ENCODE measurements at places on chromosomes 11 and 22.

DNA sequence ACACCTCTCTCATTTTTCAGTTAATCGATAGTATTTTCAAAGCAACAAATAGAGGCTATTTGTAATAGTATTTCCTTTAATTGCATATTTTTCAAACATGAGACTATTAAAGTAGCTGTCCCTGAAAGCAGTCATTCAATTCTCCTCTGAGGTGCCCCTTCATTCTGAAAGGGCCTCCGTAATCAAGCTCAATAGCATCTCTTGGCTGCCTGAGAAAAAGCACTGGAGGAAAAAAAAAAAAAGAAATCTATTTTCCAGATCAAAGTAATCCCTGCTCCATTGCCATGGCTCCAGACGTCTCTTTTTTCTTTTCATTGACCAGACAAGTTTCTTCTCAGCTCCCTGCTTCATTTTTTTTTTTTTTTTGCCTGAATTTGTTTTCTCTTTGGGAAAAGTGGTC lies 154.5 kb upstream of the BLID start:
- DNase-seq = no peak
- peaks cover 2% of the 10 kb centered on the region for H3K4me1 ChIP-seq
- H3K4me3 ChIP-seq = no peak overlapping the region
- H3K27ac ChIP-seq = no peak overlapping the region
- no peaks in the 10 kb centered on the region for H3K36me3 ChIP-seq
- no peaks in the 10 kb centered on the region for H3K27me3 ChIP-seq

GRCh38 chr11:27313157-27313821 lies 49.7 kb downstream of the CCDC34 start:
- H3K27ac ChIP-seq = no peak overlapping the region
- H3K27me3 ChIP-seq = no peaks in the 10 kb centered on the region
- no peak for DNase-seq
- no peak overlapping the region for H3K4me3 ChIP-seq
- H3K4me1 ChIP-seq = no peaks in the 10 kb centered on the region
- no peaks in the 10 kb centered on the region for H3K36me3 ChIP-seq

DNA sequence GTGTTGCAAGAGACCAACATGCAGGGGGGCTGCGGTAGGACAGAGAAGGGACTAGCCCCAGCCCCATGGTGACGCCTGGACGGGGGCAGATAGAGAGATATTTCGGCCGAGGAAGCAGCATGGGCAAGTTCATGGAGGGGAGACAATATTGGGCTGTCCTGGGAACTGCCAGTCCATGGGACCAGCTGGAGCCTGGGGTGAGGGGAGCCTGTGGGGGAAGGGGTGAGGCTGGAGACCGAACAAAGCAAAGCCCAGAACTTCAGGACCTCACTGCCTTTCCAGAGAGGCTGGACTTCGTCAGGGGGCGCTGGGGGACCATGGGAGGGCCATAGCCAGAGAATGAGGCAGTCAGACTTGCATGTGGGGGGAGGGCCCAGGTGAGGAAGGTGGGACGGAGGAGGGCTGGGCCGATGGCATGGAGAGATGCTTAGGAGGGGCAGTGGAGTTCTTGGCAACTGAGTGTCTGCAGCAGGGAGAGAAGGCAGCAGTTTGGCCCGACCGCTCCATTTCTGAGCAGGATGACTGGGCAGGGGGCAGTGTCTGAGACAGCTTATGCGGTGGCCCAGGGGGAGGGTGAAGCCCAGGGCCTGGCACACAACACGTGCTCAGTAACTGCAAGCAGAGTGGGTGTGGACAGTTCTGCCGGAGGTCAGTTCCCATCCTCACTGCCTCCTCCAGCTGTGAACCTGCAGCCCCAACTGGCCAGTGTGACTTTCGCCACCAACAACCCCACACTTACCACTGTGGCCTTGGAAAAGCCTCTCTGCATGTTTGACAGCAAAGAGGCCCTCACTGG lies 712 bp downstream of the UPK3A start:
- no peaks in the 10 kb centered on the region for H3K27me3 ChIP-seq
- H3K27ac ChIP-seq = no peak overlapping the region
- H3K4me3 ChIP-seq = no peak overlapping the region
- H3K4me1 ChIP-seq = peaks cover 2% of the 10 kb centered on the region

GRCh38 chr11:3894128-3894731 lies 38.8 kb downstream of the STIM1 start:
- no peaks in the 10 kb centered on the region for H3K36me3 ChIP-seq
- no peaks in the 10 kb centered on the region for H3K27me3 ChIP-seq
- no peak for DNase-seq
- no peak overlapping the region for H3K27ac ChIP-seq

GRCh38 chr22:24871611-24872205 lies 65.7 kb downstream of the SGSM1 start:
- no peak for DNase-seq
- H3K36me3 ChIP-seq = no peaks in the 10 kb centered on the region
- H3K27ac ChIP-seq = no peak overlapping the region
- no peaks in the 10 kb centered on the region for H3K27me3 ChIP-seq
- no peak overlapping the region for H3K4me3 ChIP-seq
- no peaks in the 10 kb centered on the region for H3K4me1 ChIP-seq

- H3K27ac ChIP-seq = no peak overlapping the region
- no peaks in the 10 kb centered on the region for H3K27me3 ChIP-seq
- no peaks in the 10 kb centered on the region for H3K36me3 ChIP-seq
Observed at GRCh38 chr11:71114124-71114851, 138.1 kb downstream of the SHANK2 start.

- no peak overlapping the region for H3K27ac ChIP-seq
- H3K4me1 ChIP-seq = peaks cover 4% of the 10 kb centered on the region
- no peak for DNase-seq
- no peaks in the 10 kb centered on the region for H3K27me3 ChIP-seq
- no peaks in the 10 kb centered on the region for H3K36me3 ChIP-seq
Observed at GRCh38 chr11:123245567-123245966, 50.5 kb upstream of the CLMP start.

DNA sequence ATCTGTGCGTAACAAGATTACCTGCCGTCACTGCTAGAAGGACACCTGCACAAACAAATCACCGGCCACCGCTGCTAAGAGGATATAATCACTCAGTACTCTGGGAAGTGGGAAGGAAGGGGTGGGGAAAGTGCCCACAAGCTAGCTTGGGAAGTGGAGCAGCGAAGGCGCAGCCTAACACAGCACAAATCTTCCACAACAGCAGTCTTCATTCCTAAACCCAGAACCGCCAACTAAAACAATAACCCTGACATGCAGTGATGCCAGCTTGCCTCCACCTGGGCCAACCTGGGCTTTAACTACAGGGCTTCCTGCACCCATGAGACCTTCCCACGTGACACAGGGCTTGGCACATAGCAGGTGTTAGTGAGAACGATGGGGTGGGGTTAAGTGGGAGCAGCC lies 5.1 kb downstream of the DGCR2 start:
- H3K27ac ChIP-seq = no peak overlapping the region
- no peaks in the 10 kb centered on the region for H3K27me3 ChIP-seq
- no peaks in the 10 kb centered on the region for H3K36me3 ChIP-seq

DNA sequence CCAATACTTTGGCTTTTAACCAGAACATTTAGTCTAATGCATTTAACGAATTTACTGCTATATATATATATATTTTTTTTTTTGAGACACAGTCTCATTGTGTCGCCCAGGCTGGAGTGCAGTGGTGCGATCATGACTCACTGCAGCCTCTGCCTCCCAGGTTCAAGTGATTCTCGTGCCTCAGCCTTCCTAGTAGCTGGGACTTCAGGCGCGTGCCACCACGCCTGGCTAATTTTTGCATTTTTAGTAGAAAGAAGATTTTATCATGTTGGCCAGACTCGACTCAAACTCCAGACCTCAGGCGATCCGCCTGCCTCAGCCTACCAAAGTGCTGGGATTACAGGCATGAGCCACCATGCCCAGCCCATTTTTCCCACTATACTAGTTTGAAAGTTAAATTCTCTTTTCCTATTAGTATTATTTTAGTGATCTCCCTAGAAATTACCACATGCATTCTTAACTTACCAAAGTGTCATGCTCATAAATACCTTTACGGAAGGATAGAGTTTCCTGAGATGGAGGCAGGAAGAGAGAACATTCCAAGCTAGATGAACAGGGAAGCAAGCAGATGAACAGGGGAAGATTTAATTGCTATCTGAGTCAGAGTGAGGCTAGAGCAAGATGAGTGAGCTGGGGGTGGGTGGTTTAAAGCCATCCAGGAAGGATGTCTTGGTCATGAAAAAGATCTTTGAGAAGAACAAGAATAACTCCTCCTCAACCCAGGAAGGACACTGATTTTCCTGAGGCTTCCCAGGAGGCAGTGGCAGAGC lies 4.4 kb upstream of the PGAP2 start:
- no peaks in the 10 kb centered on the region for H3K27me3 ChIP-seq
- H3K27ac ChIP-seq = no peak overlapping the region
- no peak overlapping the region for H3K4me3 ChIP-seq
- H3K36me3 ChIP-seq = no peaks in the 10 kb centered on the region
- no peaks in the 10 kb centered on the region for H3K4me1 ChIP-seq

DNA sequence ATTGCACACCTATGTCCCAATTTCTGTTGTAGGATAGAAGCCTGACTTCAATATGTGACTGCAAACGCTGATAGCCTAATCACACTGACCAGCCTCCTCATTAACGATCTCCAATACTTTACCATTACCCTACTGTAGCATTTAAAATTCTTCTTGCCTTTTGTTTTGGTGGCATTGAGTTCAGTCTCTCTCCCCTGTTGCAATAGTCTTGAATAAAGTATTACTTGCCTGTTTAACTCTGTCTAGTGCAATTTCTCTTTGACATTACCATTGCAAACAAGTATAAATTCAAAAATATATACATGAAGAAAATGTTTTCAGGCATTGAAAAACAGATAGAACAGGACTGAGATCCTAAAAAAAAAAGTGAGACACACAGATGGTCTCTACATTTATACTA lies 649.1 kb upstream of the B3GAT1 start:
- no peak overlapping the region for H3K4me3 ChIP-seq
- H3K27me3 ChIP-seq = no peaks in the 10 kb centered on the region
- no peak for DNase-seq
- H3K4me1 ChIP-seq = no peaks in the 10 kb centered on the region
- H3K36me3 ChIP-seq = peaks cover 2% of the 10 kb centered on the region

GRCh38 chr11:72984453-72985077 lies 157.6 kb downstream of the FCHSD2 start:
- H3K27me3 ChIP-seq = no peaks in the 10 kb centered on the region
- DNase-seq = peak; percentile 4
- H3K4me1 ChIP-seq = no peaks in the 10 kb centered on the region
- H3K4me3 ChIP-seq = no peak overlapping the region

DNA sequence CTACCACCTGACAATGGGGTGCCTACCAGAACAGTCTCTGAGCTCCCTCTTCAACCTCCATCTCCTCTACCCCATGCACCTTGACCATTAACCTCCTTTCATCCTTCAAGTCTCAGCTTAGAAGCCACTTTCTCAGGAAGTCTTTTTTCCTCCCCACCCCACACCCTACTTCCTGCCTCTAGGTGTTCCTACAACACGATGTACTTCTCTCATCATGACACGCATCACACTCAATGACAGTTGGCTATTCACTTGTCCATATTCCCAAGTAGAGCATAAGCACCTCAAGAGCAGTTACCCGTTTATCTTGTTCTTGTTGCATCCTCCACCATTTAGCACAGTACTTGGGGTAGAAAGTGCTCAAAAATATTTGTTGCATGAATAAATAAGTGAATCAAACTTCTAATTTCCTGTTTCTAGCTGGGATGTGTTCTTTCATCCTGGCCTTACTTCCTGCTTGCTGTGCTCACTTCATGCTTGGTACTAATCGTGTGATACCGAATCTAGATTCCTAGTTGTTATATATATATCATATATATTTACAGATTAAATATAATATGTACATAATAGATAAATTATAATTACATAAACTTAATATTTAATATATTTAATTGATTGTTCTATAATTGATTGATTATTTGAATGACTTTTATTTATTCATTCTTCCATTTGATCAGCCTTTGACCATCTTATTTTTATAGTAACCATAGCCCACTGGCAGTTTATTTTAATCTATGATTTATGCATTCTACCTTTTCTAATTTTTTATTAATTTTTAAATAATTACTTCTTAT lies 177.5 kb upstream of the TMEM45B start:
- no peak overlapping the region for H3K27ac ChIP-seq
- no peaks in the 10 kb centered on the region for H3K27me3 ChIP-seq
- no peaks in the 10 kb centered on the region for H3K36me3 ChIP-seq
- H3K4me1 ChIP-seq = no peaks in the 10 kb centered on the region

GRCh38 chr22:17866621-17867020 lies 92.4 kb upstream of the BID start:
- no peaks in the 10 kb centered on the region for H3K27me3 ChIP-seq
- H3K4me1 ChIP-seq = no peaks in the 10 kb centered on the region
- H3K36me3 ChIP-seq = peaks cover 9% of the 10 kb centered on the region
- no peak for DNase-seq
- H3K27ac ChIP-seq = no peak overlapping the region

DNA sequence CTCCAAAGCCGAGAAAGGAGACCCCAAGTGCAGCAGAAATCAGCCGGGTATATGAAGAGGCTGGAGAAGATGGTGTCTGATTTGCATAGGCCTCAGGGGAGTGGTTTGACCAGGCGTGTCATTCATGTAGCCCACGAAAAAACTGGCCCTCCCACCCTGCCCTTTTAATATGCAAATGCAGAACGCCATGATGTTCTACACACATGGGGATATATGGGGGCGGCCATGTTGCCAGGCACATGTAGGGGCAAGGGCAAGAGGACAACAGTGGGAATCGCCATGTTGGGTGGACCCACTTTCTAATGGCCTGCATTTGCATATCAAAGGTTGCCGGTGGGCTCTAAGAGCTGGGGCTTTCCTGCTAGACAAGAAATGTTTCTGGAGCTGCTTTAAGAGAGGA lies 86.4 kb downstream of the ISX start:
- H3K27ac ChIP-seq = no peak overlapping the region
- H3K4me1 ChIP-seq = peaks cover 2% of the 10 kb centered on the region
- DNase-seq = no peak
- H3K36me3 ChIP-seq = no peaks in the 10 kb centered on the region
- H3K4me3 ChIP-seq = no peak overlapping the region
- H3K27me3 ChIP-seq = no peaks in the 10 kb centered on the region

DNA sequence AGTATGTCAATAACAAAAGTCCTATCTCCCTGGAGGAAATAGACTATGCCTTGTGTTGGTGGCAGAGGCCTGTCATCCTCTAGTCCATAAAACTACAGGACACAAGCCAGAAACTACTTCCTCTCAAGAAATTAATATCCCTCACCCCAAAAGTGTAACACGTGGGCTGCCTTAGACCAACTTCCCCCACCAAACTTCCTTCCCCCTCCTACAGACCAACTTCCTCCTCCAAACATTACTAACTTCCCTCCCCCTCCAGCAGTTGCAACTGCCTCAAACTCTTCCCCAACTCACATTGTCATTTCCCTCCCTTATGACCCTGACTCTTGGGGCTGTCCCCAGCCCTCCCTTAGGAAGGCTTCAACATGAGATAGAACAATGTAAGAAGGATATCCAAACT lies 6.3 kb downstream of the OR52K2 start:
- DNase-seq = no peak
- H3K27ac ChIP-seq = no peak overlapping the region
- no peak overlapping the region for H3K4me3 ChIP-seq
- no peaks in the 10 kb centered on the region for H3K4me1 ChIP-seq
- no peaks in the 10 kb centered on the region for H3K36me3 ChIP-seq
